ENCODE measurements at places on chromosomes 3 and 15. TPM values are rescaled to one million over a fixed set of nuclear protein-coding genes. Genes with fewer than 3 reads are reported as not detected.

DNA sequence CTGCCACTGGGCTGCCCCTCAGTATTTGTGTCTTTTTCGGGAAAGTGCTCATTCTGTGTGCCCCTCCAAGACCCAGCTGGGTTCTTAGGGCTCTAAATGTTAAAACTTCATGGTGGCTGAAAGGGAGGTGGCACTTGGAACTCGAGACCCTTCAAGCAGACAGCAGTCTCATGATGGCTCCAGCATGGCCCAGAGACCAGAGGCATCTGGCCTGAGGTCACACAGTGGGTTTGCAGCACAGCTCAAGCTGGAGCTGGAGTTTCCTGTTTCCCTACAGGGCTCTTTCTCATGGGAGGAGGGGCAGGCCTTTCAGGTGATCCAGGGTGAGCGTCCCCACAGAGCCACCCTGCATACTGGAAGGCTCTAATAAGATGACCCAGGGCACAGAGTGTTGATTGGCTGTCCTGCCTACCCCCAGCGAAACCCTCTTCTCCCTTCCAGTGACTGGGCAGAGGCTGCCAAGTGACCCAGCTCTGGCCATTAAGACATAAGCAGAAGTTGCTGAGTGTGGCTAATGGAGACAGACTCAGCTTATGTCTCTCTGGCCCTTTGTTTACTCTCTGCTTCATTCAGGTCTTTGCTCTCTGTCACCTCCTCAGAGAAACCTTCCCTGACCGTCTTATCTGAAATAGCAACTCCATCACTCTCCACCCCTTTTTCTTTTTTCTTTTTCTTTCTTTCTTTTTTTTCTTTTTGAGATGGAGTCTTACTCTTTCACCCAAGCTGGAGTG is 166.6 kb upstream of the SMAD3 start:
- no peak for DNase-seq

- no peak for DNase-seq
Observed at GRCh38 chr15:85019815-85020590, 38.3 kb downstream of the PDE8A start.

Gene CPNE9
- total RNA-seq = 0.31 TPM

Gene DMXL2
- total RNA-seq = 81.3 TPM

Gene ANKRD34C
- 0.08 TPM for total RNA-seq

DNA sequence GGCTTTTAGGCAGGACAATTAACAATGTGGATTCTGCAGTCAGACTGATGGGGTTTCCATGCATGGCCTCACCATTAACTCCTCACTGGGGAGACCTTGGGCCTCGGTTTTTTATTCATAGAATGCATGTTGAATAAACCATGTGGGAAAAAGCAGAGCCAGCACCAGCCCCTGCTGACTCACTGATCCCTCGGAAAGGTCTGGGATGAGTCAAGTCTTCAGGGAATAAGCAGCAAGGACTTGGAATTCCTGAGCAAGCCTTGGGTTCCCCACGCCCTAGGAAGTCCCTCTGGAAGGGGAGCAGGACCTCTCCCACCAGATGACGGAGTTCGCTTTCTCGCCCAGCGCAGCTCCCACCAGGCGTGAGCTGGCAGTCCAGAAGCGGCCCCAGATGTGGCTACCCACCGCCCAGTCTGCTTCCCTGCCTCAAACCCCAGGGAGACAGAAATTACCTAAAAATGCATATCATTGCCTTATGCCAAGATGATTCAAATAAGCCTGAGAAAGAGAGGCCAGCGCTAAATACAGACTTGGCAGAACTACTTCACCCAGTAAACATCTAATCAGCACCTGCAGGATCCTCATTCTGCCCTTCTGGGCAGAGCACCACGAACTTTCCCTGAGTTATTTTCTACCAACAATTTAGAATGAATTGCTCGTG is 45.4 kb downstream of the BTD start:
- DNase-seq = peak; percentile 39

GRCh38 chr3:102106416-102107097 is 257.2 kb downstream of the NFKBIZ start:
- no peak for DNase-seq

- peak; percentile 59 for DNase-seq
Observed at GRCh38 chr3:72888546-72889309, 882 bp downstream of the GXYLT2 start.

DNA sequence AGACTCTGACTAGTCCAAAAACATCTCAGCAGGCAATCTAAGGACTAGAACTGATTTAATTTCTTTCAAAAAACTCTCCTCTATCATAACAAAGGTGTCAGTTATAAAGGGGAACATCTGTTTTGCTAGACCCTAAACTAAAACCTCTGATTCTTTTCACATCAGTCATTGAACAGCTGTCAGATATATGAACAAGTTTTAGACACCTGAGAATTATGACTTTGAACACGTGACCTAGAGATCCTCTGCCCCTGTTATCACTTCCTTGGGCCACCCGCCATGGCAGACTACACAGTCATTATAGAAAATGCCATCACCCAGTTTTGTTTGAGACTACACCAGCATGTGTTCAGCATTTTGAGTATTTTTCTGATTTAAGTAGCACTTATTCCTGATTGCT is 282.3 kb upstream of the TBL1XR1 start:
- no peak for DNase-seq

DNA sequence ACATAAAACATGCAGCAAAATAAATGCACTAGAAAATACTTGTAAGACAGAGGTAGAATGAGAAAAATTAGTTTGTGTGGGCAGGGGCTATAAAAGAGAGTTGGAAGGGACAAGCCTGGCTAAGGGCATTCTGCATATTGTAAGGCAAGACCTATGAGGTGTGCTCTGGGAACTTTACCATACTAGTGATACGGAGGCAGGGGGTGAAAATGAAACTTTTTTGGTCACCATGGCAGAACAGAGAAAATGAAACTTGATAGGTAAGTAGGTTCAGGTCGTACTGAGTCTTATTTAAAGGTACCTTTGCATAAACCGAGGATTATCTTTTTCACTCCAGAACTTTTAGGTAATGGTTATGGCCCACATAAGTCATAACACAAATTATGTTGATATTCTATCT is 74.7 kb upstream of the ACKR4 start:
- no peak for DNase-seq

Gene USP13
- total RNA-seq = 42.0 TPM
